ENCODE measurements at places on chromosomes 12 and 14.

DNA sequence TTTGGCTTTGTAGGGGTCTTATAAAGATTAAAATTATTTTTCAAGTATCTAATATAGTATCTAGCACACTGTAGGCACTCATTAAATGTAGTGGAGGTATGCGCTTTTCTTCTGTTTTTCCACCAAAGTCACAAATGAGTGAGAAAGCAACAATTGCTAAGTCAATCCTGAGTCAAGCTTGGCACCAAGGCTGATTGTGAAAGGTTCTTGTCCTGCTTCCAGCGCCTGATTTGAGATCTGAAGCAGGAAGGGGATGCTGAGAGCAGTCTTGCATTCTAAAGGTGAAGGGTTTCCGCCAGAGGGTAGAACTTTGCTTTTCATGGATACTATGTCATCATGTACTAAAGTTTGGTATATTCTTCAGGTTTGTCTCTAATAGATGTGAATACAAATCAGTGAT is 64.9 kb upstream of the DAAM1 start:
- DNase-seq: no peak

GRCh38 chr14:101201535-101202151 is 298.1 kb upstream of the RTL1 start:
- no peak for DNase-seq

GRCh38 chr14:95510804-95511203 is 5.6 kb downstream of the SYNE3 start:
- DNase-seq: no peak

- no peak for DNase-seq
Observed at GRCh38 chr14:51610771-51611170, 40.9 kb upstream of the FRMD6 start.

- DNase-seq: no peak
Observed at GRCh38 chr12:38886064-38886463, 19.3 kb downstream of the CPNE8 start.

GRCh38 chr12:94271351-94271750 is 123.0 kb downstream of the PLXNC1 start:
- no peak for DNase-seq

DNA sequence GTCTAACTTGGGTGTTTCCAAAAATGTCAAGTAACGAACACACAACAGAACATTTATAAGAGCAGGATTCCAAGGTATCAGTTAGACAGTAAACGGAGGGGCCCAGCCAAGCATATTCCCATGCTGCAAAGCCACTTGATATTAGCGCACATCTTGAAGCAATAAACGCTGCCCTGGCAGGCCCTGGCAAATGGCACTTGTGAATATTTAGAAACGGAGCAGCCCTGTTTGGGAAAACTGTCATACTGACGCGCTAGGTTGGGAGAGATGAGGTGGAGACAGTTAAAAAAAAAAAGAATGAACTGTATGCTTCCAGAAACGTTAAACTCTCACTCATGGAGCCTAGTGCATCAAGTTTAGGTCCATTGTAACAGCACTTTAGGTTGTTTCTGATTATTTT is 9.3 kb downstream of the DGLUCY start:
- DNase-seq: no peak

DNA sequence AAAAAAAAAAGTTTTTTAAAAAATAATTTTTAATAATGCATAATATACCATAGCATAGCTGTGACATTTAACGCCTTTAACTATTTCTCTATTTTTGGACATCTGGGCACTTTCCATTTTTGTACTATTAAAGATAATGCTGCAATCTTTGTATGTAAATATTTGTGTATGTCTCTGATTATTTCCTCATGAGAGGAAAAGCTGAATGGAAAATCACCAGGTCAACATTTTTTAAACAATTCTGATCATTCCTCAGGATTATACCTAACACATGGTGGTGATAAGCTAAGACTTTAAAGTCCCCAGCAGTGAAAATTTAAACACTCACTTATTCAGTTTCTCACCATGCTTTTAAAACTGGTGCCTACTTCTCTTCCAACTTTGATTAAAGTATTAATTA is 31.3 kb upstream of the NR1H4 start:
- DNase-seq: no peak

DNA sequence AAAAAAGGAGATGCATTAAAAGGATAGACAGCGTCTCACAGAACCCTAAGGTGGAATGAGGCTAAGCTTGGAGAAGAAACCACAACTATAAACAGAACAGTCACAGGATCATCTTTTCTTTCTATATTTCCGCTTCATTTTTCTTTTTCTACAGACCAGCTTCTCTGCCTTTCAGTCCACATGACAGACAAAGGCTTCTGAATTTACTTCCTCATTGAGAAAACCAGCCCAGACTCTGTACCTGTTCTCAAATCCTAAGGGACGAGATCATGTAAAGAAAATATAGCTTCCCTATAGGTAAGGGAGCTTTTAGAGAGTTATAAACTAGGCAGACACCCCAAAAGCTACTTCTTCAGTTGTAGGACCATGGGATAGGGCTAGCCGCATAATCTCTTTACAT is 17.4 kb downstream of the SGPP1 start:
- no peak for DNase-seq

DNA sequence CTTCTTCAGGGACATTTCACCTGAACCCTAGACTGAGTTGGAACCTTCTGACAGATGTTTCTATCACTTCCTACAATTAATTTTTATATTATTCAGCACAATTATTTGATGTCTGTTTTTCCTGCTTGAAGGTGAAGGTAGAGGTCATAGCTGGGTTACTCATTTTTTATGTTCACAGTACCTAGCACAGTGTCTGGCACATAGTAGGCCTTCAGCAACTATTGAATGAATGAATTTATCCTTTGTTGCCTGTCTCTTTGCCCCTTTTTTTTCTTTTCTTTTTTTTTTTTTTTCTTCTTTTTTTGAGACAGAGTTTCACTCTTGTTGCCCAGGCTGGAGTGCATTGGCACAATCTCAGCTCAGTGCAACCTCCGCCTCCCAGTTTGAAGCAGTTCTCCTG is 29.5 kb upstream of the FAM177A1 start:
- DNase-seq: no peak

DNA sequence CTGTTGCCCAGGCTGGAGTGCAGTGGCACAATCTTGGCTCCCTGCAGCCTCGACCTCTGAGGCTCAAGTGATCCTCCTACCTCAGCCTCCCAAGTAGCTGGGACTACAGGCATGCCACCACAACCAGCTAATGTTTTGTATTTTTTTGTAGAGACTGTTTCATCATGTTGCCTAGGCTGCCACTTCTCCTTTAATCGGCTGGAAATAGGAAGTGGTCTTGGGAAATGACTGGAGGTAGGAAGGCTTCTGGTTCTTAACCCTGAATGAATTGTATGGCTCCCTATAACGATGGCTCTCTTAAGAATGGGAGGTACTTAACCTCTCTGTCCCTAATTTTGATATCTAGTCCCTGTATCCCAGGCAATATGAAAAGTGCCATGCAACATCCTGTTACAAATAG is 113.9 kb upstream of the USP15 start:
- no peak for DNase-seq

- DNase-seq: no peak
Observed at GRCh38 chr14:91056361-91056760, 4.1 kb downstream of the RPS6KA5 start.

DNA sequence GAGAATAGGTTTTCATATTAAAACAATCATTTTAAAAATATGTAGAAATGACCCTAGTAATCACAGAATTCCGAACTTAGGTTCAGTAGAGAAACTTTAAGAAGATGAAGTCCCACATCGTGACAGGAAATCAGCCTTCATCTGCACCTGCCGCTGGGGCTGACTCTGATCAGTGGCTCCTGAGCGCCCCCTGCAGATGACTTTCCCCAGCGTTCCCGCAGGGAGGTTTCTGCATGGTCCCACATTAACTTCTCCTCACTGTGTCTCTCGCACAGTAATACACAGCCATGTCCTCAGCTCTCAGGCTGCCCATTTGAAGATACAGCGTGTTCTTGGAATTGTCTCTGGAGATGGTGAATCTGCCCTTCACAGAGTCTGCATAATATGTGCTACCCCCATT is 1131.1 kb downstream of the TMEM121 start:
- no peak for DNase-seq

- DNase-seq: no peak
Observed at GRCh38 chr12:118448341-118448740, 72.0 kb downstream of the SUDS3 start.

- no peak for DNase-seq
Observed at GRCh38 chr14:64998455-64998931, 11.8 kb downstream of the FNTB start.

DNA sequence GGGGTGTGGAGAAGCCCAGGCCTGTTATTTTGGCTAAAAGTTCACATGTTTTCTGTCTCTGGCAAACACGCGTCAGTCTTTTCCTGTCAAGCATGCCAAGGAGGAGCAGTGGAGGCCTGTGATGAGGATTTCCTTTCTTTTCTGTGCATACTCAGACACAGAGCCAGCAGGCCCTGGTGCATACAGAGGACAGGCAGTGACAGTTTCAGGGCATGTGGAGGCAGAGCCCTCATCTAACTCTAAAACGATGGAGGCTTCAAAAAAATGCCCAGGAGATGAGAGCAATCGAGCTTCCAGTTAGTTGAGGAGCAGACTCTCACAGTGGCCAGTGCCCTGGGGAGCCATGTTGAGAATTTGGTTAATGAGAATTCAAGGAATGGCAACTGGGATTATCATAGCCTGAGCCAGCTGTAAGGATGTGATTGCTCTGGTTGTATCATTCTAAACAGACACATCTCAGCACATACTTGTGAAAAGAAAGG is 66.5 kb downstream of the TRAFD1 start:
- DNase-seq: no peak

- no peak for DNase-seq
Observed at GRCh38 chr12:1870086-1870485, 48.4 kb downstream of the CACNA2D4 start.

DNA sequence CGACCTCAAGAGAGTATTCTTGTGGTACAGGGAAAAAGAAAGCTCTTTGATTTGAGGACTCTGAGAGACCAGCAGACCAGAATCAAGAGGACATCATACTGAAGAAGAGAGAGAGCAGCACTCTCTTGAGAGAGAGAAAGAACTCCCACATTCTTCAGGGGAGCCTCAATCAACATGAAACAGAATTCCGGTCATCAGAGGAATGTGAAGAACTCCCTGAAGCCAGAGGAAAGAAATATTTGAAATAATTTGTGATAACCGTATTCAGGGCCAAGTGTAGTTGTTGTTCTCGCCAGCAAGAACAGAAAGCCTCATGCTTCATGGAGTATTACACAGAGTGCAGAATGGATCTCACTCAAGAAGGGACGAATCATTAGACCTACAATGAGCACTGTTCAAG is 363.8 kb upstream of the TMEM132C start:
- no peak for DNase-seq

DNA sequence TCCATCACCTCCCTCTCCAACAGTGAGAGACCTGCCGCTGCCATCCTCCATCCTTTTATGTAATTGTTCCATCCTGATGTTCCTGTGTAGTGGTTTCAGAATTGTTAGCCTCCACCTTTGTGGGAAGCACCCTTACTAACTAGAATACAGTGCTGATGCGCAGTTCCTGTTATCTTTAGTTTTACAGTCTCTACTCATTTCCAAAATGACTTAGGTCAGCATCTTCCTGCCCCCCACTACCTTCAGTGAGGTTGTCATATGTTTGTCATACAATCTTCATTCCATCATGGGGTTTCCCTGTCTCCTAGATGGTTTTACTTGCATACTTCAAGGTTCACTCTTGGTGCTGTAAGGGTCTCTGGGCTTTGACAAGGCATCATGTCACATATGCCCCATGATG is 69.8 kb downstream of the EML1 start:
- no peak for DNase-seq
